ENCODE measurements at places on chromosomes 4 and X.
A peak's percentile ranks its signal among the peaks of the same experiment; 100 is the strongest.

- no peak for DNase-seq
Measured at GRCh38 chrX:150531467-150531866, 37.0 kb upstream of the MTM1 start.

DNA sequence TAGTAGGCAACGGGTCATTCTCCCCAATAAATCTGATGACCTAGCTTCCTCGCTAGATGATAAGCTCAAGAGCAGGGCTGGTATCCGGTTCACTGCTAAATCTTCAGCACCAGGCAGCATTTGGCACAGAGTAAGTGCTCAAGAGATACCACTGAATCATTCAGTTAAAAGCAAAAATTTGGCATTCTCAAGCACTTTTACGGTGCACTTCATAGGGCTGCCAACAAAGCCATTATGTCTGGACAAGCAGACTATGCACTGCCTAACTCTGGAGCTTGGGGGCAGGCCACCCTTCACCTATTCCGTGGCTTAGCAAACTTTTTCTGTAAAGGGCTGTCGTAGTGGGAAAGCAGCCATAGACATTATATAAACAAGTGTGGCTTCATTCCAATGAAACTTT is 23.8 kb upstream of the CXorf38 start:
- DNase-seq, result no peak

DNA sequence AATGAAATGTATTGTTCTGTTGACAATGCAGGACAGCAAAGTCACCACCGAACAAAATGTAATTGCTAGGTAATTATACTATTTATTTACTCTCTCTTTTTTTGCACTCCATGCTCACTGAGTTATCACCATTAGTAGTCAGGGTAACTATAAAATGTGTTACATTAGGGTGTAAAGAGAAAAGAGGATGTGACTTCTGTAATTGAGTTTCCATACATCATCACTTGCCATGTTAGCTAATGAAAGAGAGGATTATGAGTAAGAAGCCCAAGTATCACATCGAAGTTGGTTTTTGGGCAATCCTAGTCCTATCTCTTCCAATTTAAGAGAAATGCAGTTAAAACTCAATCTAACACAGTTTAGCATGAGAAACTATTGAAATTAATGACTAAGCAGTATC is 7.6 kb downstream of the ZXDA start:
- no peak for DNase-seq

GRCh38 chr4:73222466-73223257 is 35.9 kb downstream of the ANKRD17 start:
- no peak for DNase-seq

DNA sequence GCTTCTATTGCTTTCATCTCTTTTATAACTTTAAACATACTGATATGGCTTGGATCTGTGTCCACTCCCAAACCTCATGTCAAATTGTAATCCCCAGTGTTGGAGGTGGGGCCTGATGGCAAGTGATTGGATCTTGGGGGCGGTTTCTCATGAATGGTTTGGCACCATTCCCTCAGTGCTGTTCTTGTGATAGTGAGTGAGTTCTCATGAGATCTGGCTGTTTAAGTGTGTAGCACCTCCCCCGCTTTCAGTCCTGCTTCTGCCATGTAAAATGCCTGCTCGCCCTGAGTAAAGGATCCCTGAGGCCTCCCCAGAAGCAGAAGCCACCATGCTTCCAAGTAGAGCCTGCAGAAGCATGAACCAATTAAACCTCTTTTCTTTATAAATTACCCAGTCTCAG is 17.7 kb downstream of the MND1 start:
- DNase-seq, result no peak

DNA sequence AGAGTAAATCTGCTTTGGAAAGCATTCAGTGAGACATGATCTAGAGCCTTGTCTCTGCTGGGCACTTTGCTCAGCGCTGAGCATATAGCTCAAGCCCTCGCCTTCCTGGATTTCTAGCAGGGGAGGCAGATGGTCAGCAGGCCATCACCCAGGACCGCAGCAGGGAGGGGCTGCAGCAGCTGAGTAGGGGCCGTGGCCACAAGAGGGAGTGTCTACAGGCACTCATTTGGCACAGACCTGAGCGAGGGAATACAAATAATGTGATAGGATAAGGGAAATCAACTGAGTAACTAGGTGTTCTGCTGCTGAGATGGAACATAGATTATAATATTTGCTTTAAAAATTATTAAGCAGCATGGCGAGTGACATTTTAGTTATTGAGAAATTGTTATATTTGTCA is 30.2 kb downstream of the OFD1 start:
- peak; percentile 37 for DNase-seq

DNA sequence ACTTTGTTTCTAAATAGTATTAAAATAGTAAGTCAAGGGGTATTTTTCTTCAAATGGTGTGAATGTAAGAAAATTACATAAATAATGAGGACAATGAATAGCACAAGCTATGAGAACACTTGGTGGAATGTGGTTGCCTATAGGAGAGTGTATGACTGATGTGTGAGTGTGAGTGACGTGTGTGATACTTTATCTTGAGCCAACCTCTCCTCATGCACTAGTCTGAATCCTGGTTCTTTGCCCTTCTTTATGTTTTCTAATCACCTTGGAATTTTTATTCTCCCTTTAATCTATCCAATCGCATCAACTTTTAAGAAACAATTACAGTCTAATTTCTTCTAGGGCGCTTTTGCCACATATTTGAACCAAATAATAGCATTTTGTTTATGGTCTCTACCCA is 98.2 kb downstream of the YIPF7 start:
- DNase-seq, result no peak

GRCh38 chrX:1427756-1428155 is 25.0 kb downstream of the ASMTL start:
- DNase-seq, result peak; percentile 53

DNA sequence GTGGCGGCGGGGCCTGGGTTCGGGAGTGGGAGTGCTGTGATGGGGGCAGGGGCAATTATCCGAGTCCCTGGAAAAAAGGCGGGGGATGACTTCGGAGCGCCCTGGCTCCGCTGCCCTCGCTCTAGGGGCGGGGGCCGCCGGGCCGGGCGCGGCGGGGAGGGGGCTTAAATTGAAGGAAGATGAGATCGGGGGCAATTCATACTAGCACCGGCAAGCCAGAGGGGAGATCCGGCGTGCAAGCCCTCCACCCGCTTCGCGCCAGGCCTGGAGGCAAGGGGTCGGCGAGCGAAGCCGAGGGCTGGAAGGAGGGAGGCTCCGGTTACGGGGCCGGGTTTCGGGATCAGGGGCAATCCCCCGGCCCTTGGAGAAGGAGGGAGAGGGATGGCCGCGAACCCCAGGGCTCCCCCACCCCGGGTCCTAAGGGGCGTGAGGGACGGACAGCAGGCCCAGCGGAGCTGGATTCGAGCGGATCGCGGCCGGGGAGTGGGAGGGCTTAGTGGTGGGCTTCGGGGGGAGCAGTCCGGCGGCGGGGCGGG is 1.2 kb downstream of the BCORL1 start:
- peak; percentile 84 for DNase-seq

Data from pancreas (tissue), 10 donors.